Erythroblast (primary cell): ENCODE measurements at places on chromosomes 3 and 15.

DNA sequence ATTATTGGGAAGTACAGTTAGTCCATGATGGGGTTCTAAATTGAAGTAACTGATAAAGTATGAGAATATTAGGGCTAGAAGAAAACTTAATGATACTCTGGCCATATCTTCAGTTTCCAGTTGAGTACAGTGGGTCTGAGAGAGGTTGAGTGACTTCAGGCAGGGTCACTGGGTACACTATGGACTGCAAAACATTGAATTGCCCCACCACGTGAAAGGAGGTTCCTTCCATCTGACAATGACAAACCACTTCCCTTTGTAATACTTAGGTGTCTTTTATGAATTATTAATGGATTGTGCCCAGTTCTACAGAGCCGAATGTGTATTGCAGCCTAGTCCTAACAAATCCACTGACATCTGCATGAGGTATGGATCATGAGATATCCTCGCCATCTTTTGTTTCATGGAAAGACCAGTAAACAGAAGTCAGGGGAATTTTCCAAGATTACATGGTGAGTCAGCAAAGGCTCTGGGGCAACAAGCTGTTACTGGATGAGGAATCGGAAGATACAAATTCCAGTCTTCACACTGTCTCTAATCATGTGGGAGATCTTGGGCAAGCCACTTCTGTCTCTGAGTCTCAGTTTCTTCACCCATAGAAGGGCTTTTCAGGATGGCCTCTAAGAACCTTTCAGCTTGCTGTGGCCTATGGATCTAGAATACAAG lies 66.5 kb upstream of the BCL6 start:
- no peak for DNase-seq

DNA sequence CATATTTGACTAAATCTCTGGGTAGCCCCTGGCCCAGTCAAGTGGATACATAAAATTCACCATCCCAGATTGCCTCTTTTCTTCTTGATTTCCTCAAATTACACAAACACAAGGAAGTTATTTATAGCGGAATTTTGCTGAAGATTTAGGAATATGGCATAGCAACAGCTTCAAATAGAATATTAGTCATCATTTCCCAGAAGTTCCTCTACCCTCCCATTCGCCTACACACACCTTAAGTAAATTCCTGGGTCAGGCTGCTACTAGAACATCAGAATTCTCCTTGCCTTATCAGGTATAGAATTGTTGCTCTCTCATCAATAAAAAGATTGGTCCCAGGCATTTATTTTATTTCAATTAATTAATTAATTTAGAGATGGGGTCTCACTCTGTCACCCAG lies 31.6 kb downstream of the MESD start:
- DNase-seq, result no peak

DNA sequence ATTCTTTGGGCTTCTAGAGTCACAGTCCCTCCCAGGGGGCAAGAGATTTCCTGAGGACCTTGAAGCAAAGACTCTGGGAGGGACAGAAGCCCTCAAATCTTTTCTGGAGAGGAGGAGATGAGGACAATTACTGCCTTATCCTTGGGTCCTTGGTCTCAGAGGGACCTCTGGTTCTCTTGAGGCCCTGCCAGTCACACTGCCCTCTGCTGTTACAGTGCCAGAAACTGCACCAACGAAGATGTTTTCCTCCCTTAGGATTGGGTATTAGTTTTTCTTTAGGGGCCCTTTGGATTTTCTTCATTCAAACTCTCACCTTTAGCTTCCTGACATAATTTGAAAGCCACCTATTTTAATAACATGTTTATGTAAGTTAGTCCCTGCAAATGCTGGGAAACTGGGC lies 58.2 kb upstream of the SCN5A start:
- peak; percentile 20 for DNase-seq

DNA sequence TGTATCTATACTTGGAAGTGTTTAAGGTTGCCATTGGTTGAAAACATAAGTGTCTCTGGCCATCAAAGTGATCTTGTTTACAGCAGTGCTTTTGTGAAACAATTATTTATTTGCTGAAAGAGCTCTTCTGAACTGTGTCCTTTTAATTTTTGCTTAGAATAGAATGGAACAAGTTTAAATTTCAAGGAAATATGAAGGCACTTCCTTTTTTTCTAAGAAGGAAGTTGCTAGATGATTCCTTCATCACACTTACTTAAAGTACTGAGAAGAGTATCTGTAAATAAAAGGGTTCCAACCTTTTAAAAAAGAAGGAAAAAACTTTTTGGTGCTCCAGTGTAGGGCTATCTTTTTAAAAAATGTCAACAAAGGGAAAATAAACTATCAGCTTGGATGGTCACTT lies 19.7 kb downstream of the B3GNT5 start:
- no peak for DNase-seq

- DNase-seq, result no peak
These were observed 51.2 kb upstream of the MLF1 start for GRCh38 chr3:158519776-158520175.

DNA sequence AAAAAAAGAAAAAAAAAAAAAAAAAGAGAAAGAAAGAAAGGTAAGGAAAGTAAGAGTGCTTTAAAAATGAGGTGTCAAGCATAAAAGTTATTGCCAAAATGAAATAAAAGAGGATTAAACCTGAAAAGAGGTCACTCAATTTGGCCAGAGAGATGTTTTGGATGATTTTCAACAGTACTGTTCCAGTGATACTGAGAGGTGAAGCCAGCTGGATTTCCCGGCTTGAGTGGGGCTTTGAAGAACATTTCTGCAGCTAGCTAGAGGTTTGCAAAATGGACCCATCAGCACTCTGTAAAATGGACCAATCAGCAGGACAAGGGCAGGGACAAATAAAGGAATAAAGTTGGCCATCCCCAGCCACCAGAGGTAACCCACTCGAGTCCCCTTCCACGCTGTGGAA lies 128.5 kb downstream of the LSAMP start:
- DNase-seq, result no peak

- no peak for DNase-seq
These were observed 53.2 kb upstream of the RBSN start for GRCh38 chr3:15152184-15152583.

DNA sequence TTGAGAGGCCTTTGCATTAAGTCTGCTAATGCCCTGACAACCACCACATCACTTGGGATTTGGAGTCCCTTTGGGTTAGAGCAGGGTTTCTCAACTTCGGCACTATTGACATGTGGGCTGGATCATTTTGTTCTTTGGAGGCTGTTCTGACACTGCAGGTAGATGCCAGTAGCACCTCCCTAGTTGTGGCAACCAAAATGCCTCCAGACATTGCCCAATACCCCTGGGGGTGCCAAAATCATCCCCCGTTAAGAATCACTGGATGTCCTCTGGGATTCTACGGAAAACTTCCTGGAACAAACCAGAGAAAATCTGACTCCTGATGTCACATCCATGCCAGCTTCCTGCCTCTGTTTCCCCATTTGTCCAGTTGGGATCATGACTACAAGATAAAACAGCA lies 37.2 kb upstream of the BLM start:
- DNase-seq, result no peak

DNA sequence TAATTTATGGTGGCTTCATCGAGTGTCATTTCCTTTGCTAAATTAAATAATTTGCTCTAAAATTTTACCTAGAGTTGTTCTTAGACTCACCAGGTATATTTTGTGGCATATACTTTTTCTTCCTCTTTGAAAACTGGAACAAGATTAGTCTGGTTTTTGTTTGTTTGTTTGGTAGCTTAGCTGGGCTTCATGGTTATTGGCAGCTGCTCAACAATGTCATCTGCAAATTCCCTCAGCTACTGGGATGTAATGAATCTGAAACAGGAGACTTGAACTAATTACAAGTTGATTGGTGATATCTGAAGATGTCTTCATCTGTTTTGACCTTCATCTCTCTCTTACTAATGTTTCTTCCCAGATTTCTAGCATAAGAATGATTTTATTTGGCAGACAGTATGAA lies 270.5 kb upstream of the P2RY1 start:
- DNase-seq, result no peak

- DNase-seq, result no peak
These were observed 25.4 kb downstream of the ALDH1A2 start for GRCh38 chr15:58040150-58040549.

DNA sequence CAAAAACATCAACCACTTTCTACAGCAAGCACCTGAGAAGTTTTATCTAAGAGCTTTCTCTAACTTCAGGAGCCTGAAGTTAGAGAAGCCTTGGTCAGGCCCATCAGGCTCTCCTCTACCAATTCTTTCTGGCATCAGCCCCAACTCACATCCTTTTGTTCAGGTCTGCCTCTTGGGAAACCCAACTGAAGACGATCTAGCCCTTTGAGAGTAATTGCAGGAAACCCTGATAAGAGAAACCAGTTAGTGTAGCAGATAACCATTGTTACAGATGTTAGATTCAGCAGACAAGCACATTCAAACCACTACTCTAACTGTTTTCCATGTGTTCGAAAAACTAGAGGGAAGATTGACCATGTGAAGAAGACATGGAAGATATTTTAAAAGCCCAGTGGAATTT lies 27.0 kb upstream of the DYNC1LI1 start:
- peak; percentile 18 for DNase-seq

DNA sequence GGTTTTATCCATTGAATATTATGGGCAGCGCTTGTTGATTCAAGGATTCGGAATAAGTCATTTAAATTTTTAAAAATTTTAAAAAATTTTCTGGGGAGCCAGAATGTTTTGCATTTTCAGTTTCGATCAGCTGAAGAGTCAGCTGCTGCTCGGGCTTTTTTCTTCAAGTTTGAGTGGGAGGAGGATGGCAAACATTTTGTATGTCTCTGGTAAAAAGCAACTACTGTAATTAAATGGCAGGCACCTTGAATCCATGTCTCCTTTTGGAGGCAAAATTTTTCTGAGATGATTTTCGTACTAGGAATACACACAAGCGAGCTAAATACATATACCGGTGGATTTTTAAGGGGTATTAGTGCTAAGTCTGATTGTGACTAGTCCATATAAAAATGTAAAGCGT lies 612 bp downstream of the C3orf38 start:
- DNase-seq, result peak; percentile 62

GRCh38 chr15:87538327-87538834 lies 718.2 kb downstream of the NTRK3 start:
- DNase-seq, result no peak

DNA sequence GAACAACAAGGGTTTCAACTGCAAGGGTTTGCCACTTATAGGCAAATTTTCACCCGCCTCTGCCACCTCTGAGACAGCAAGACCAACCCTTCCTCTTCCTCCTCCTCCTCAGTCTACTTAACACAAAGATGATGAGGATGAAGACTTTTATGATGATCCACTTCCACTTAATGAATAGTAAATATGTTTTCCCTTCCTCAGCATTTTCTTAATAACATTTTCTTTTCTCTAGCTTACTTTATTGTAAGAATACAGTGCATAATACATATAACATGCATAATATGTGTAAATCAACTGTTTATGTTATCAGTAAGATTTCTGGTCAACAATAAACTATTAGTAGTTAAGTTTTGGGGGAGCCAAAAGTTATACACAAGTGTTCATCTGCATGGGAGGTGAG lies 77.4 kb downstream of the KLF15 start:
- no peak for DNase-seq

- DNase-seq, result no peak
These were observed 60.2 kb downstream of the TLNRD1 start for GRCh38 chr15:81060907-81061306.

GRCh38 chr3:44877333-44877732 lies 2.9 kb downstream of the TGM4 start:
- no peak for DNase-seq

DNA sequence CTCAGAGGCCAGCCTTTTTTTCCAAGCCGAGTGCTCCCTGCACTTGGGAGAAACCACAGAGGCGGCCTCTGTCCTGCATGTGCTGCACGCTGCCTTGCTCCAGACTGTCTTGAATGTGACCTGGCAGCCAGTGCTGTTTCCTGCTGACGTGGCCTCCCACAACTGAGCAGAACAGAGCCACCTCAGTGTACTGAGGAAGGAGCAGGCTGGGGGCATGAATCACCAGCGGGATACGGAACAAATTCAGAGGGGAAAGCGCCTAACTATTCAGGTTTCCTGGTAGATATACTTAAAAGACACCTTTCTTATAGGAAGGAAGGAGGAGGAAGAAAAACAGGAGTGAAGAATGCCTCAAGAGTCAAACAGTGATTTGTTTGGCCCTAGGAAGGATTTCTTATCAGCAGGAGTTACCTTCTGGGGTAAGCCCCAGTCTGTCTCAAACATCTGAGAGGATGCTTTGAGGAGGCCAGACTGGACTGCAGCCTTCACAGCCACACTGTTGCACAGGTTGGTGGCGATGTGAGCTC lies 114.0 kb downstream of the FNDC3B start:
- DNase-seq, result peak; percentile 15

GRCh38 chr3:25662736-25663320 lies 1.9 kb downstream of the TOP2B start:
- DNase-seq, result peak; percentile 56

DNA sequence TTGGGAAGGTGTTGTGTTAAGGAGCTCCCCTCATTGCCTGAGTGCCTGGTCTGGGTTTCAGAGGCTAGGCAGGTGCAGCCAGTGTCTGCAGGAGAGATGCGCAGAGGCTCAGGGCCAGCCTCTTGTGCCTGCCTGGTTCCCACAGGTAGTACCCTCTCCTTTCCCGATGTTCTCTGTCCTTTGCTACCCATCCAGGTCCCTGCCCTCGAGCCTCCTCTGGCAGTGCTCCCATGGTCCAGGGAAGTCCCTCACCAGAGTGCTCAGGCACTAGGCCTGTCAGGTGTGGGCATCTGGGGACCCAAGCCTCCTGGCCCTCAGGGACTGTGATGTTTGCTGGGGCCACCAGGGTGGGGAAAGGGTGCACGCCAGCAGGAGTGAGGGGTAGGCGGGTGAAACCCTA lies 5.0 kb downstream of the TRPM1 start:
- no peak for DNase-seq

GRCh38 chr3:182983876-182984275 lies 3.5 kb upstream of the DCUN1D1 start:
- peak; percentile 37 for DNase-seq

- DNase-seq, result no peak
These were observed 1.4 kb downstream of the P2RY12 start for GRCh38 chr3:151383111-151383510.
